Suppressor macrophage treated with lipopolysaccharide for 1 hour (primary cell): ENCODE measurements at places on chromosomes 5 and 9.

- DNase-seq: no peak
Measured at GRCh38 chr5:54704333-54704732, 186.8 kb downstream of the SNX18 start.

DNA sequence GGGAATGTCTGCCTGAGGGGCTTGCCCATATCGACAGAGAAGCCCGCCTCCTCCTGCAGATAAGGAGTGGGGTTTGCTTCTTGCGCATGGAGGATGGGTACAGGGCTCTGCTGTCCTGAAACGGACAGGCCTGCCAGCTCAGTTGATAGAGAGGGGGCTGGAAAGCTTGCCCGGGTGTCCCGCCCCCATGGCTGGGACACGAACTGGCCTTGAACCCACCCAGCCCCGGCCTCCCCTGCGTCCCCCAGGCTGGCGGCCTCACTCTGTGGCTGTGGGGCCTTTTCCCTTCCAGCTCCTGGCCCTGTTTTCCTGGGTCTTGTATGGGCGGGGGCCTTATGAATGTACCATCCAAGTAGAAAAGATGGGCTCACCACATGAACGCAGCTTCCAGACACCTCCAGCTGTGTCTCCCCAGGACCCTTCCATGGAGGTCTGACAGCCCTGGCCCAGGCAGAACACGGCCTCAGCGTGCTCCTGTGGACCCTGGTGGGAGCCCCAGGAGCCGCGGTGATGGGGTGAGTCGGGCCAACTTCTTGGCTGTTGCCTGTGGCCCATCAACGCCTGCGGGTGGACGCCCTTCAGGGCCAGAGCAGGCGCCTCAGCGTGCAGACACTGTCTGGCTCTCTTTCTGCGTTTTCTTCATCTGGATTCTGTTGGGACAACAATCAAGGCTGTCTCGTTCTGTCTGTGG is 15.9 kb upstream of the SLC2A6 start:
- DNase-seq: no peak

- no peak for DNase-seq
Measured at GRCh38 chr5:115531380-115531779, 13.2 kb downstream of the FEM1C start.

GRCh38 chr5:78467140-78467539 is 106.7 kb downstream of the SCAMP1 start:
- DNase-seq: no peak

- no peak for DNase-seq
Measured at GRCh38 chr5:116320486-116320885, 235.7 kb downstream of the COMMD10 start.

DNA sequence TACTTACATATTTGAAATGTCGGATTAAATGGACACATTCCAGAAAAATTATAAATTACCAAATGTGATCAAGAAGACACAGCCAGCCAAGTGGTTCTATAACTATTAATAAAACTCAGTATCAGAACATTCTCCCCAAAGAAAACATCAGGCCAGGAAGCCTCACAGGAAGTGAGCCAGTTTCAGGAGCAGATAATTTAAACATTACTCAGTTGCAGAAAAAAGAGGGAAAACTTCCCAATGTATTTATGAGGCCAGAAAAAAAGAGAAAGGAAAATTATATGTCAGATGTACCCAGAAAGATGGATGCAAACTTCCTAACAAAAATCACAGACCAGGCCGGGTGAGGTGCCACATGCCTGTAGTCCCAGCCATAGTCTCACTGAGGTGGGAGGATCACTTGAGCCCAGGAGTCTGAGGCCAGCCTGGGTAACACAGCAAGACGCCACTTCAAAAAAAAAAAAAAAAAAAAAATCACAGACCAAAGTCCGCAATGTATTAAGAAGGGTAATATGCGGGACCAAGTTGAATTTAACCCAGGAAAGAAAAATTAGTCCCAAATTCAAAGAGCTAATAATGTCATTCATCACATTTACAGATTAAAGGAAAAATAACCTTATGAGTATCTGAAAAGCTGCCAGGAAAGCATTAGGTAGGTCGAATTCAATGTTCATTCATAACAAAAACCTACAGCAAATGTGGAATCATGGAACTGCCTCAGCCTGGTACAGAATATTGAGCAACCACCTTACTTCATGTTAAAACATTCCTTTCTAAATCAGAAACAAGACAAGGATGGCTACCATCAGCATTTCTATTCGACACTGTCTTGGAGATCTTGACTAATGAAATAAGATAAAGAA is 37.2 kb upstream of the NRARP start:
- no peak for DNase-seq

- peak; percentile 55 for DNase-seq
Measured at GRCh38 chr9:72292256-72292682, 72.7 kb downstream of the ZFAND5 start.

- no peak for DNase-seq
Measured at GRCh38 chr5:74122979-74123590, 497.1 kb downstream of the ARHGEF28 start.

DNA sequence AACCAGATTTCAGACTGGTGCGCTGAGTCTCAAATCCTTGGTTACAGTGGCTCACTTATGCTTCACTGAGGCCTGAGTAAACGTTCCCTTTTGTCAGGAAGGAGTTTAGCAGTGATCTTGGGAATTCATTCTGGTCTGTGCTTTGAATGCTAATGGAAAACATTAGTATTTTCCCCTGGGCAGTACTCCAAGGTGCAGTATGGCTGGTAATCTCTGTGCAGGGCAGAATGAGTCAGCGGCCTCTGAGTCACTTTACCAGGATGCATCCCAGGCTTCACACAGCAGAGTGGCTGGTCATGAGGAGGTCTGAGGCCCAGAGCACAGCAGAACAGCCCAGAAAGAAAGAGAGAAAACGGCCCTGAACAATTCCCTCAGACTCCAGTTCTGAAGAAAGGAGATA is 54.0 kb downstream of the PCA3 start:
- peak; percentile 27 for DNase-seq

- peak; percentile 87 for DNase-seq
Measured at GRCh38 chr9:127937388-127938297, at the start of gene DPM2. TSS of gene DPM2 (minus strand) at chr9:127937854. CDS start at chr9:127937820, 34 bp downstream.

DNA sequence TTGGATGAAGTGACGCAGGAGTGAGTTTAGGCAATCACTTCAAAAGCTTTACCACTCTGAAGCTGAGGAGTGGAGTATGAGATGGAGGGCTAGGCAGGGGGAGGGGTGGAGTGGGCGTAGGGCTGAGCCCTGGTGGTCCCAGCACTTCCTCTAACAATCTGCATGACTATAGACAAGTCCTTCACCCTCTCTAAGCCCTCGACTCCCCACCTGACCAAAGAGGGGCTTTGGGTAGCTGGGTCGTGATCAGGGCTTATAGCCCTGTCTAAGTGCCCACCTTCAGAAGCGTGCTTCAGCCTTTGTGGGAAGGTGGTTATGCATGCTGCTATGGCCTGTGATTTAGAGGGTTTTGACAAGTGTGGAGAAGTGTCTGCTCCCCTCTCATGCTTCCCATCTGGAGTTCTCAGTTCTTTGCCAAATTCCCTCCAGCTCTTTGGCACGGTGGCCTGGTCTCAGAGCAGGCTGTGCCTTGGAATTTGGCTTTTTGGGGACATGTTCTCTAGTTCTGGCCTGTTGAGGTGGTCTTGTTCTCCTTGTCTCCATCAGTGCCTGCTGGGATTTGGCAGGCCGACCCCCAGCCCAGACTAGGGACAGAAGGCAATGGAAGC is 53.0 kb downstream of the ACTBL2 start:
- no peak for DNase-seq

GRCh38 chr9:14183001-14183400 is 130.9 kb downstream of the NFIB start:
- DNase-seq: no peak

DNA sequence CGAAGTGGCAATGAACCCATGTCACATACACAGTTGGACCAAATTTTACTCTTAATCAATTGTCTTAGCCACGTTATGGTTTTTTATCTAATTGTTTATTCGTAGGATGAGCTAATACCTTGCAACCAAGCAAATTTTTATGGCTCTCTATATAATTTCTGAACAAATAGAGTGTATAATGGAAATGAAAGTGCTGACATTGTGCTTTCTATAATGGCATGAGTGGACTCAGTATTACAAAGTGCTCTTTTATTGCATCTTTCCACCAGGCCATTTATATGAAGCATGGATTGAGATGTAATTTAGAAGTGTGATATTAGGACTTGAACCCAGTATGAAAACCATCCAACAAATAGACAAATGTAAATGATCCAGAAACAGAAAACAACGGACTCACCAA is 1096.0 kb downstream of the DTWD2 start:
- DNase-seq: no peak

DNA sequence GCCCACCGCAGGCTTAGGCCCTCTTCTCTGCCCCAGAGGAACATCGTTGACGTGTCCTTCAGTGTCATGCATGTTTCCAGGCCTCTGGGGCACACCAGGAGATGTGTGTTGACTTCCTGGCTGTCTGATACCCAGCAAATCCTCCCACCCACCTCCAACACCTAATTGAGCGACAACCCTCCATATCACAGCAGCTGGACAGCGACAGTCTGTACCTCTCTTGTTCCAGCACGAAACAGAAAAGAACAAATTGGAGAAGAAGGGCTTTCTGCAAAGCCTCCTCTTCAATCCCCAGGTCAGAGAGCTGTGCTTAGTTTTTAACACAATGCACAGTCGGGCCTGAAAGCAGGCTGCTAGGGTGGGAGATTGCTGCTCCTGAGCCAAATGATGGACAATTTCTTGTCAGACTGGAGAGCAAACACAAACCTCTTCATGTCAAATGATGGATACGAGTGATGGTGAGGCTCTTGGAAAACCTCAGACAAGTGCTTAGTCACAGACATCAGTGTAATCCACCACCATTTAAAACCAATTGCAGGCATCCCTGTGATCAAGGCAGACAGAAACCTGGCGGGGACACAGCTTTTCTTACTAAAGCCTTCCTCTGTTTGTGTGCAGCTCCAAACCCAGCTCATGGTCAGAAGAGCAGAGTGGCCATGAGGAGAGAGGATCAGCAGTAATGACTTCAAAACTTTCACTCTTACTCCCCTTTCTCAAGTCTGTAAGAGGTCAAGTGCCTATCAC is 110.6 kb downstream of the EBF1 start:
- DNase-seq: no peak

- no peak for DNase-seq
Measured at GRCh38 chr5:6723122-6723815, 10.0 kb downstream of the TENT4A start.

GRCh38 chr5:127094161-127094814 is 21.0 kb upstream of the C5orf63 start:
- DNase-seq: no peak

DNA sequence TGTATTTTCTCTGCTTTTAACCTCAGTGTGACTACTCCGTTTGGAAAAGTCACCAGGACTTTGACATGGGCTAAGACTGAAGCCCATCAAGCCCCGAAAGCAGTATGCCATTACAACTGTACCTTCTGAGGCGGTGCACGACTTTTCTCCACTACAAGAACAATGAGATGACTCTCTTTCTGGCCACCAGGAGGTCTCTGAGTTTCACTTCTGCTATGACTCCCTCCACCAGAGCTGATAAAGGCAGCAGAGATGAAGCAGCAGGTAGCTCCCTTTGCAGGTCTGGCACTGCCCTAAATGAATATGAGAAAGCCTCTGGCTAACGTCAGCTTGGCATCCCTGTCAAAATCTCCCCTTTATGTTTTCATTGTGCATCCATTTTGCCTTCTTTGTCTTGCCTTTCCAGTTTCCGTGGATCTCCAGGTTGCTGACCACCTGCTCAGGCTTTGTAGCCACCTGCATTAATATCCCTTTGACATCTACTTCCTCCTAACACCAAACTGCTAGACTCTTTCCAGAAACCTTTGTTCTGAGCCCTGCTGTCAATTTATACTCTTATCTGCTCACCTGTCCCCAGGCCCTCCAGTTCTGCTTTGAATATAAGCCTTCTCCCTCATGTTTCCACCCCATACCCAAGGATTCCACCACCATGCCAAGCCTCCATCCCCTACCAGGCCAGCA is 221.7 kb downstream of the ZNF608 start:
- DNase-seq: peak; percentile 8

DNA sequence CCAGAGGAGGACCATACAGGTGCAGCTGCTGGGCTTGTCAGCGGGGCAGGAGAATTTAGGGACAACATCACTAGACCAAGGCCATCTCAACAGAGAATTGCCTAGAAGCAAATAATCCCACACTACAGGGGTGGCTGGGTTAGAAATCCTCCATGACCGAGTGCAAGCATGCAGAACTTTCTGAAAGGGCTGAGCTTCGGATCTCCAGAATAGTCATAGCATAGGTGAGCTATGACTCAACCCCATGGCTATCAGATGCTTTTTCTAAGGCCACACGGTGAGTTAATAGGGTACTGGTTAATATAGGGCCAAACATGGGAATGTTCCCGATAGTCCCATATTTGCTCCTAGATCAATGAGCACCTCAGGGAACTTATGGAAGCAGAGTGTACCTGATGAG is 4.2 kb downstream of the KCNIP1 start:
- DNase-seq: no peak

DNA sequence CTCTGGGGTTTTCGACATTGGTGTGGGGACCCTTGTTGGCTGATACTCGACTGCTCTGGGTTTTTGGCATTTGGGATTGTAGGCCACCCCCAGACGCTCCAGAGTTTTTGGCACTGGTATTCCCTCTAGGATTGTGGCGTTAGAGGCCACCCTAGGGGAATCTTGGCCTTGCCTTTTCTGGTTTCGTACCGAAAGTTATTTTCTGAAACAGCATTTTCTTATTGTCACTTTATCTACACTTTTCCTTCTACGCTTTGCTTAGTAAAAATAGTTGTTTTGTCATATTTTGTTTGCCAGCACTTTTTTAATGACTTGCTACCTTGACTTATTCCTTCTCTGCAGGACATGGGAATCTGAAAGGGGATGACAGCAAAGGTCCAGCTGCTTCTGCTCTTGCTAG is 25.1 kb upstream of the CLPTM1L start:
- DNase-seq: no peak

DNA sequence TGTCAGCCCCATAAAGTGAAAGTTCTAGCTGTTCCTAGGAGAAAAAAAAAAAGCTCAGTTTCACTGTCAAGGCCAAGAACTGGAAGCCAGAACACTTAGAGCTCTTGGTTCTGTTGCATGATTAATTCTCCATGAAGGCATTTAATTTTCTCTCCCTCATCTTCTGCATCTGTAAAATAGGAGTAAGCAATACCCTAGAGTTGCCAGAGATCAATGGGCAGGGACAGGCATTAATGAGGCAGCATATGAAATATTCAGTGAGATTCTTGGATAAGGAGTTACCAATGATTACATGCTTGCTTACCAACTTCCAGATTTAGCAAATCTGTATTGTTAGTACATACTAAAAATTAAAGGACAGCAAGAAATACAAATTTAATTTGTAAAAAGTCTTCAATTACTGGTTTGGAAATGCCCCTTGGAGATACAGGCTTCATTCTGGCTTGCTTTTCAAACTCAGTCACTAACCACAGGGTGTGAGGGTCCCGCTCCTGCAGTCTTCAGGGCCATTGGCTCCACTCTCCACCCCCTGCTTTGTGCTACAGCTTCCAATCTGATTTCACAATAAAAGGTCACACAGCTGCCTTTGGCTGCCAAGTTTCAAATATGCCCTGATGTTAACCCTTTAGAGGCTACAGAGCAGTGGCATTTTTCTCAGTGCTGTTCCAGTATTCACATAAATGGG is 624.6 kb downstream of the BNC2 start:
- no peak for DNase-seq
